ENCODE measurements at places on chromosomes 2 and 18.

GRCh38 chr2:148162871-148163270 is 142.0 kb downstream of the MBD5 start:
- no peak for DNase-seq

- peak; percentile 95 for DNase-seq
Observed at GRCh38 chr2:96157649-96158553, 12.7 kb upstream of the DUSP2 start.

DNA sequence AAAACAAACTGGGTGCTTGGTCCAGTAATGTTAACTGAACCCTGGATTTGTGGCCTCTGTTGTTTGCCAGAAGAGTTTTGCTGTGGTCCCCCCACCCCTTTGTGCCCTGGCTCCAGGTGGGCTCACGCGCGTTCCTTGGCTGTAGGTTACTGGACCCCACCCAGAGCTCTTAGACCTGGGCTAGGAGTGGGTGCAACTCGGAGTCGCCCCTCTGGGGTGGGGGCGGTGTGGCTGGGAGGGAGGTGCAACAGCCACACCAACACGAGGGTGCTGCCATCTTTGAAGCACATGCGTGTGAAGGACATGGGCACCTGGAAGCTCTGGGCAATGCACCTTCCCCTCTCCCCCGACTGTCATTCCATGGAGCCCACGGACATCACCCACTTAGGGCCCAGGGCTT is 92.7 kb downstream of the USP40 start:
- no peak for DNase-seq

DNA sequence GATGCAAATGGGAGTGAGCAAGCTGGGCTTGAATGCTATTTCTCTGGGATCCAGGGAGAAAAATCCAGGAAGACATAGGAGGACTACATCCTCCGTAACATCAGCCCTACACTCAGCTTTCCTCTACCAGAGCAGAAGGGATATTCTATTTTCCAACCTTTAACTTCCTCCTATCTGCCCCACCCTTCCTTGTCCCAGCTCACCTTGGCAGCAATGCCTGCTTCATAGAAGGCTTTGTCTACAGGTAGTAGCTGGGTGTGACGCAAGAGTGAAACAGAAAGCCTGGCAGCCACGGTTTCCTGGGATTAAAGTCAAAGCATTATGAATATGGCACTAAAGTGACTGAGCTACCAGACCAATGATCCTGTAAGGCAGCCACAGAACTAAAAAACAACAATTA is 3.9 kb downstream of the KRTCAP3 start:
- DNase-seq = no peak

- no peak for DNase-seq
Observed at GRCh38 chr2:33437815-33438214, 38.6 kb upstream of the RASGRP3 start.

GRCh38 chr18:41655074-41655473 is 300.0 kb upstream of the PIK3C3 start:
- DNase-seq = no peak

GRCh38 chr2:189300916-189301315 is 121.4 kb upstream of the COL5A2 start:
- peak; percentile 37 for DNase-seq

DNA sequence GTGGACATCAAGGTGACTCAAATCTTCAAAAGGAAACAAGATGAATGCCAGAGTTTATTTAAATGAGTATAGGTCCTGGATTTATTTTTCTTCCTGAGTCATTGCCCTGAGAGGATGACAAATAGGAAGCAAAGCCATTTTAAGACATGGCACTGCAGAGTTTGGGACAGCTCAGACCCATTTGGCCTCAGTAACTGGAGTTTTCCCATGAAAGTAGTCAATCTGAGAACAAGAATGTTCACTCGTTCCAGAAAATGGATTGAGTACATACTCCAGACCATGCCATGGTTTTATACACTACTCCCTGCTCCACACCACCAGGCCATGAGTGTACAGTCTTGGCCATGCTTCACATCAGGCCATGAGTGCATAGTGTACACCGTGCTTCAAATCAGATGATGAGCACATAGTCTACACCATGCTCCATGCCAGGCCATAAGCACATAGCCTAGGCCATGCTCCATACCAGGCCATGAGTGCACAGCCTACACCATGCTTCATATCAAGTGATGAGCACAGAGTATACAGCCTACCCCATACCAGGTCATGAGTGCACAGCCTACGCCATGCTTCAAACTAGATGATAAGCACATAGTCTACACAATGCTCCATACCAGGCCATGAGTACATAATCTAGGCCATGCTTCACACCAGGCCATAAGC is 202.4 kb downstream of the FBXO15 start:
- no peak for DNase-seq

GRCh38 chr18:39958876-39959275 is 1996.2 kb upstream of the PIK3C3 start:
- DNase-seq = no peak

GRCh38 chr2:173978447-173978846 is 13.3 kb upstream of the SP3 start:
- no peak for DNase-seq

GRCh38 chr2:96580771-96581170 is 44.2 kb downstream of the ARID5A start:
- DNase-seq = no peak

DNA sequence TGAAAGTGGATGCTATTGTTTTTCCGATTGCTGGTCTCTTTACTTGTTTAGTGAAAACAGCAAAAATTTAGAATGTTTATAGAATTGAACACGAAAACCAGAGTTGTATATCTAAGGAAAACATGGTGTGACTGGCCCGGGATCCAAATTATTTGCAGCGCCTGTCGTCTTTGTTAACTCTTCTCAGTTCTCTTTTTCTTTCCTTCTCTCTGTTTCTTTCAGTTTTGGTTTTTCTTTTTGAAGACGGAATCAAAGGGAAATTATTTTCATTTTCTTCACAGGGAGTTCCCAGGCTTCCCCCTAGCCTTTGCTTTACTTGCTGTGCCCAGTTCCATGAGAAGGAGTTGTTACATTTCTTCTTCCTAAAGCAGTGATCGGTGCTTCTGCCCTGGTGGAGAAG is 76.0 kb downstream of the AGAP1 start:
- DNase-seq = no peak
